ENCODE measurements at places on chromosomes 5 and 9.

GRCh38 chr9:107960916-107961315 is 471.3 kb upstream of the KLF4 start:
- no peak for DNase-seq

DNA sequence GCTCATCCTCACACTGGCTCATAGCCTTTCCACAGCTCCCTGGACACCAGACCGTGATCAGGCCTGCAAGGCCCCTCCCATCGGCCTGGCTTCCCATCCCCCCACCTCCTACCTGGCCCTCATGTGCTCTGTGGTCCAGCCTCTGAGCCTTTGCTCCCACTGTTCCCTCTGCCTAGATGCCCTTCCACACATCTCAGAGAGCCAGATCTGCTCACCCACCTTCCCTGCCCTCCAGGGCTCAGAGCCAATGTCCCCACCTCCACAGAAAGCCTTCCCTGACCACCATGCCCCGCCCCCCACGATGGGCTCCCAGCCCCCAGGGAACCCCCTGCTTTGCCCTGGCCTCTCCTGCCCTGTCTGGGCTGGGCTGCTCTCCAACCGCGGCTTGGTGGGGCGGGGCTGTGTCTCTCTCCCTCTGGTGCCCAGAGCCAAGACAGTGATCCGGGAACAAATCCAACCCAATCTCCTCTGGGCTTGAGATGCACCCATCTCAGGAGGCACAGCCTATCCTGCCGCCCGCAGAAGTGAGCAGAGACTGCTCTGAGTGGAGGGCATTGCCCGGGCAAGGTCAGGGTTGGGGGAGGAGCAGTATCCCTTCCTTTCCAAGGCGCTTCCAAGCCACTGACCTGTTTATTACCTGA is 1.6 kb downstream of the NINJ1 start:
- DNase-seq = peak; percentile 24

DNA sequence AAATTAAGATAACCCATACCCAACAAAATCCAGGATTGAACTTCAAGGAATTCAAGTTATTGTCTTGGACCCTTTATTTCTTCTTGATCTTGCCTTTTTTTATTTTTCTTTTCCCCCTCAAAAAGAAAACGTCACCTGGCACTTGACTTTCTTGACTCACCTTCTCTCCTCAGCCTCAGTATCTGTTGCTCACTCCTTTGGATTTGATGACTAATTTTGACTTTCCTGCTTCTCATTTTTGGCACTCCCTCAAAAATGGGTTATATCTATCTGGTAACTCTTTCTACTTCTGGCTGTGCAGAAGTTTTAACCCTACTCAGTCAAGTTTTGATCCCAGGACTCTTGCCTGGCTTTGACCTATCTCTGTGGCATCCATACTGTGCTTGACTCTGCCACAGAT is 66.6 kb upstream of the SPATA31D4 start:
- no peak for DNase-seq

- DNase-seq = no peak
These were observed 181.7 kb downstream of the DOCK8 start for GRCh38 chr9:396396-396795.

DNA sequence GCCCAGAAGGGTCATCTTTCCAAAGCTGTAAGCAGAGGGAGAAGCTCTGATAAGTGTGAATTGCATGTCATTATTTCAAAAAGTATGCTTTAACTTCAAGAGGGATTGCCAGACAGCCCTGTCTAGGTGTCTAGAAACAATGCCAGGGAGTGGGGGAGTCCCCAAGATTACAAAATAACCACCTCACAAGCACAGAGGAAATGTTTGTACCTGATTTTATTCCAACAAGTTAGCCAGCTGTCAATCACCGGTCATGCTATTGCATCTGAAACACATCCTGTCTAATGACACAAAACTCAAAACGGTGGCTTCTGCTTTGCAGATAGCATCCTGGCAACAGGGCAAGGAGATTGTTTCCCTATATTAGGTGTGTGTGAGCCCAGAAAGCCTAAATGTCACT is 154.2 kb upstream of the WWC1 start:
- DNase-seq = no peak

DNA sequence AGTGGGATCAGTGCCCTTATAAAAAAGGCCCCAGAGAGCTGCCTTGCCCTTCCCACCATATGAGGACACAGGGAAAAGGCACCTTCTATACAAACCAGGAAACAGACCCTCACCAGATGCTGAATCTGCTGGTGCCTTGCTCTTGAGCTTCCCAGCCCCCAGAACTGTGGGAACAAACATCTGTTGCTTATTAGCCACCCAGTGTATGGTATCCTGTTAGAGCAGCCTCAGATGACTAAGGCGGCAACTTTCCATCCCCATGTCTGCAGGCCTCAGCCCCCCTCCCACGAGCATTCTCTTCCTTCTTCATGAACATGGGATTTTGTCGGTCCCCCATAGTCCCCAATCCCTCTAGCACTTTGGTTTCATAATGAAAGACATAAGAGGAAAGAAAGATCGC is 202.5 kb upstream of the GAS1 start:
- DNase-seq = no peak

- peak; percentile 57 for DNase-seq
These were observed 13.6 kb upstream of the ALDOB start for GRCh38 chr9:101449071-101449721.

- DNase-seq = no peak
These were observed 106.9 kb upstream of the SEMA6A start for GRCh38 chr5:116681334-116682013.

GRCh38 chr5:35860686-35861085 is 4.0 kb downstream of the IL7R start:
- no peak for DNase-seq

GRCh38 chr5:141711687-141712086 is 29.7 kb upstream of the ARAP3 start:
- DNase-seq = no peak

- no peak for DNase-seq
These were observed 265.7 kb downstream of the HSPA4 start for GRCh38 chr5:133317558-133317957.

DNA sequence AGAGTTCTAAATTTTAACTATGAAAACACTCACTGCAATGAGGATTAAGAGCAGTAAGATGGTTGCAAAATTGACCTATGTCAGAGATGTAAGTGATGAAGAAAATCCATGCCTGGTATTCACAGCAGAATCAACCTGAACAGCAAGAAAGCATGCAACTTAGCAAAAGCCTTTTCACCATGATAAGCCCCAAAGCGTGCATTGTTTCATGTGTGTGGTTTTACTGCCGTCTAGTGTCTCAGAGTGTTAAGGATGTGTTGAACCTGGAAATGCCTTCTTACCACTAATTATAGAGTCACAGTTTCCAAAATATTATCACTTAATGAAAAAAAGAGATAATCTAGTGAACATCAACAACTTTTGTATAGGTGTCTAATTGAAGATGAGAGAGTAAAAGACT is 415.2 kb upstream of the TRPC7 start:
- DNase-seq = no peak

- DNase-seq = no peak
These were observed 9.3 kb downstream of the HAVCR1 start for GRCh38 chr5:157049605-157050004.

DNA sequence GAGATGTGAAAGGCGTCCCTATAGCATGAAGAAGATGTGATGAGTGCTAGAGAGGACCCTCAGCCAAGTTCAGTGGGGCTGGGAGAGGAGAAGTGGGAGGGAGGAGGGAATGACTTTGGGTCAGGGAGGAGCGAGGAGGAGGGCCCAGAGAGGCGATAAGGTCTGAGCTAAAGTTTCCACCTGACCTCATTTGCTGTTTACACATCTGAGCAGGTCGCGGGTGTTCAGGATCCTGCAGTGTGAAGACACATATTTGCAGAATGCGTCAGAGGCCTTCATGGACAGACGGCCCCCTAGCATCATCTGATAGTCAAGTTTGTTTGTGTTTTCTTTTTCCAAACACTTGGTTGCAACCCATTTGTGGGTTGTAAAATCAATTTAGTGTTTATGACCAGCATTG is 18.9 kb upstream of the IGFBPL1 start:
- DNase-seq = no peak

- DNase-seq = no peak
These were observed 351.0 kb downstream of the SPOCK1 start for GRCh38 chr5:137148159-137148558.

- DNase-seq = no peak
These were observed 22.8 kb upstream of the CORO2A start for GRCh38 chr9:98215271-98215670.

DNA sequence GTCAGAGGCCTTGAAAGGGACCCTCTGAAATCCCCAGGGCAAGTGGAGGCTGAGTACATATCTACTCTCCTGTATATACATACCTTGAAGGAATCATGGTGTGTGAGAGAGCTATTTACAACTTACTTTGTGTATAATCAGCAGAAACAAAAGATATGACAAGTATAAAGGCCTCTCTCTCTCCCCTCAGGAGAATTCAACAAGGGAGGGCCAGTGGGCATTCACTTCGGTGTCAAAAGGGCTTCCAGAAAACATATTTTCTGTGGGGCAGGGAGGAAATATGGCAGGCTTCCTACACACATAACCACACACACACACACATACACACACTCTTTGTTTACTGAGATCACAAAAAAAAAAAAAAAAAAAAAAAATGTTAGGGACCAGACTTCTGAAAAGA is 181.7 kb downstream of the BNC2 start:
- no peak for DNase-seq

DNA sequence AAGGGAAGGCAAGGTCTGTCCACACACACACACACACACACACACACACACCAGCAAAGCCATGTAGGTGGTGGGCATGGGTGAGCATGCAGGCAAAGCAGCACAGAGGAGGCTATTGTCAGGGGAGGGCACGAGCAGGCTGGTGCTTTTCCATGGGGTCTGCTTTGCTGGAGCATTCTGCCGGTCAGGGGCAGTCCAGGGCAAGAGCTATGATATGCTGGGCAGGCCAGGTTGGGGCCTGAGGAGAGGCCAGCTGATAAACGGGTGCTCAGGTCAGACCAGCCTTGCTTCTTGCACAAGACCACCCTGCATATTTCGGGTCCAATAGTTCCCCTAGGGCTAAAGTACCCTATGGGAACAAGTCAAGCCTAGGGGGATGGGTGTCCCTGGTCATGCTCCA is 253.9 kb upstream of the DMAC1 start:
- no peak for DNase-seq

DNA sequence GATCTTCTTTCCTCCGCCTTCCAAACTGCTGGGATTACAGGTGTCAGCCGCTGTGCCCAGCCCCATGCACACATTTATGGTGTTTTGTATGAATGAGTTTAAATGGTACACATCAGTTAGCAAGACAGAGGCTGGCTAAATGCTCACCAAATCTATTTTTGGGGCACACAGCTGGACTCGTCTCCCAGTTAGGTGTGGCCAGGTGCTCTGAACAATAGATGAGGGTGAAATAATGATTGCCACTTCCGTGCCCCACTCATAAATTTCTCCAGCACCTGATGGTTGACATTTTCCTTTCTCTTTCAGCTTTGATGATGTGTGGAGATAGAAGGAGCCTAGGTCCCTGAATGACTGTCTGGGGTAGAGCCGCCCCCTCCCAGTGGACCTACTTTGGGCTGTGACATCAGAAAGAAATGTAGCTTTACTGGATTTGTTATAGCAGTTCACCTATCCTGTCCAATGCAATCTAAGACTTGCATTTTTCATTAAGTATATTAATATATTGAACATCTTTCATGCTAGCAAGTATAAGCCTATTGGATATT is 8.6 kb upstream of the RAPGEF1 start:
- DNase-seq = no peak

- DNase-seq = no peak
These were observed 71.8 kb upstream of the TBC1D2 start for GRCh38 chr9:98327249-98327561.

GRCh38 chr5:139402561-139403158 is 1.2 kb downstream of the SPATA24 start:
- DNase-seq = no peak

- DNase-seq = no peak
These were observed 16.1 kb upstream of the FAM174A start for GRCh38 chr5:100519075-100519474.

DNA sequence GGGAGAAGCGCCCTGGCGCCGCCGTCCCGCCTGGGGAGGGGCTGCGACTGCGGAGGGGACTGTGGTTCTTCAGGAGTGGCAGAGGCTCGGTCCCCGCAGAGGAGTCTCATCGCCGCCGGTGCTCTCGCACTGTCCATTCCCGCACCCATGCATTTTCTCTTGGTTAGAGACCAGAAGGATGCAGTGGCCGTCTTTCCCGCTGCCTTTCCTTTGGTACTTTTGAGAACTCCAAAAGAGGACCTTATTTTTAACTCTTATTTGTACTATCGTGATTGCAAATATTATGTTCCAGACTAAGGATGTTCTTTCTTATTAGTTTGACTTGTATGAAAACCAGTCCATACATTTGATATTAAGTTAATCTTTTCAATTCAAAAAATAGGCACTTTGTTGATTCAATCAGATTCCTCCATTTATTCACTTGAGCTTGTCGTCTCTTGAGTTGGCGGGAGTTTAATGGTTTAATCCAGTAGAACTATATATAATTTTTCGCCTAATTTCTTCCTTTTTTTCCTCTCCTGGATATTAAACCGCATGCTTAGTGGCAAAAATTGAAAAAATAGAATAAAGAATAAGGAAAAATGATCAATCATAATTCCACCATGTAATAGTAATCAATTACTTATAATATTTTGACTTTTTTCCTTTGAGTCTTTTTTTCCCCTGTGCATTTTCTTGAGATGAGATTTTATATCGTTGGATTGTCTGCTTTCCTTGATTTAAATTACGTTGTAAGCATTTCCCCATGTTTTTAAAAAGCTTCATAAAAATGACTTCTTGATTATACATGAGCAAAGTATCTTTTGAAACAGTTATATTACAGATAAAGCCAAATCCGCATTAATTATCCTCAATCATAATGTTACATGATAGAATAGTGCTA is 861 bp downstream of the ZFYVE16 start:
- no peak for DNase-seq

- DNase-seq = no peak
These were observed 26.7 kb downstream of the KCNV2 start for GRCh38 chr9:2743937-2744529.

DNA sequence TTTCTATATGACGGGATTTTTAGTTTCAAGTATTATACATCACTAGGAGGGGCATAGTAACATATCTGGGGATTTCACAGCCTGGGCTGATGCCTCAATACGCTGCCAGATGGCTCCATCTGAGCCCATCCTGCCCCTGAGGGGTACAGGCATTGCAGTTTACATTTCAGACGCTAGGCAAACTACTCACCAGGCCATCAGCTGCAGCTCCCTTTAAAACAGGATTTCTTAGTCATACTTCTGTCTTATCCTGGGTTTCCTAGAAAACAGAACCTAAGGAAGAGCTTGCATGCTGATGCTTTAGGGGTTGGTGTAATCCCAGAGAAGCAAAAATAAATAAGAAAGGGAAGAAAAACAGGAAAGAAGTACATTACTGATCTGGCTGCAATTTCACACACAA is 372.8 kb upstream of the PIK3R1 start:
- DNase-seq = no peak
